Stimulated activated CD8-positive, alpha-beta memory T cell treated with anti-CD3 and anti-CD28 coated beads, Interleukin-2, amount 100 ng/mL, for 48 hours (primary cell): ENCODE measurements at places on chromosomes 11 and 22.

GRCh38 chr22:44393066-44393465, 80.3 kb upstream of the SHISAL1 start:
- no peak for DNase-seq

- no peak for DNase-seq
Observed at GRCh38 chr22:17882727-17883126, 108.5 kb upstream of the BID start.

GRCh38 chr22:30673136-30673535, 5.5 kb upstream of the DUSP18 start:
- DNase-seq: no peak

GRCh38 chr11:1921574-1922141, 2.2 kb downstream of the TNNT3 start:
- no peak for DNase-seq

DNA sequence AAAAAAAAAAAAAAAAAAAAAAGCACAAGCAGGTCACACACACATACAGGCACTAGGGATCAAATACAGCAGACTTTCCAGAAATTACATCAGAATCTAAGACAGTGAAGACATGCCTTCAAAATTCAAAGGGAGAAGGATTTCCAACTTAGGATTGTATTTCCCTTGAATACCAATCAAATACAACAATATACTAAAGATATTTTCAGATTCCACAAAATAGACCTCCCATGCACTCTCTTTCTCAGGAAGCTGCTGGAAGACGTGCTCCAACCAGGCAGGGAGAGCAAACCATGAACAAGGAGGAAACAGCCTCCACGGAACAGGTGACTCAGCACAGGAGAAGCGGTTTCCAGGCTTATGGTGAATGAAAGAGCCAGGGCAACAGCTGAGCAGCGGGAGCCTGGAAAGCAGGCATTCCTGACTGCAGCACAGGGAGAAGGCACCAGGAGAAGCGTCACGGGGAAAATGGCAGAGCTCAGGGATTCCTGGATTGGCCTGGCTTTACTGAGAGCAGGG, 32.0 kb downstream of the TMEM184B start:
- DNase-seq: no peak

DNA sequence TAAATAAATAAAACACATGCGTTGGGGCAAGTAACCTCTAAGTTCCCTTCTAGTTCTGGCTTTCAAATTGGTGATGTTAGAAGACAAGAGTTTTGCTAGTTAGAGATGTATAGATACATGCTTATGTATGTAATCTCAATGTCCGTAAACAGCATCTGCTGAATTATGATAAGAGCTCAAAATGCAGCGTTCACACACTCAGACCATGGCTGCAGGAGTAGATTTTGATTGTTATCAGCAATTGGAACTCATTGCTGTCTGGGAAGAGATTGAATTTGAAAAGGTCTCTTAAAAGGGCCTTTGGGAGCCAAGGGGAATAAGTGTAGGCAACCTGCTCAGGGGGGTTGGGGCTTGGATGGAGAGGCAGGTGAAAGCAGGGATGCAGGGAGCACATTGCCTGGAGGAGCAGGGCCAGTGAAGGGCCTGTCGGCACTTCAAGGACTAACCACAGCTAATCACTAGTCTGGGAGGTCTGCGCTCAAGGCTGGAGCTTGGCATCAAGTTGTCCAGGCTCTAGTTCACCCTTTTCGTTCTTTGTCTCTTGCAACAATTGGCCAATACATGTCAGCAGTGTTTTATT, 2.7 kb upstream of the RAG1 start:
- no peak for DNase-seq

- no peak for DNase-seq
Observed at GRCh38 chr11:2593393-2593950, 106.3 kb downstream of the KCNQ1OT1 start.

- no peak for DNase-seq
Observed at GRCh38 chr11:2713094-2713493, 13.3 kb upstream of the KCNQ1OT1 start.

DNA sequence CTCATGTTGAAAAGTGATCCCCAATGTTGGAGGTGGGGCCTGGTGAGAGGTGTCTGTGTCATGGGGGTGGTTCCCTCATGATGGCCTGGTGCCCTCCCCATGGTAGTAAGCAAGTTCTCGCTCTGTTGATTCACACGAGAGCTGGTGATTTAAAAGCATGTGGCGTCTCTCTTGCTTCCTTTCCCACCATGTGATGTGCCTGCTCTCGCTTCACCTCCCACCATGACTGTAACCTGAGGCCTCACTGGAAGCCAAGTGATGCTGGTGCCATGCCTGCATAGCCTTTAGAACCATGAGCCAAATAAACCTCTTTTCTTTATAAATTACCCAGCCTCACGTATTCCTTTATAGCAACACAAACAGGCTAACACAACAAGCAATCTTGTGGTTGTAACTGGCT, 52.4 kb downstream of the VSIG10L2 start:
- no peak for DNase-seq

DNA sequence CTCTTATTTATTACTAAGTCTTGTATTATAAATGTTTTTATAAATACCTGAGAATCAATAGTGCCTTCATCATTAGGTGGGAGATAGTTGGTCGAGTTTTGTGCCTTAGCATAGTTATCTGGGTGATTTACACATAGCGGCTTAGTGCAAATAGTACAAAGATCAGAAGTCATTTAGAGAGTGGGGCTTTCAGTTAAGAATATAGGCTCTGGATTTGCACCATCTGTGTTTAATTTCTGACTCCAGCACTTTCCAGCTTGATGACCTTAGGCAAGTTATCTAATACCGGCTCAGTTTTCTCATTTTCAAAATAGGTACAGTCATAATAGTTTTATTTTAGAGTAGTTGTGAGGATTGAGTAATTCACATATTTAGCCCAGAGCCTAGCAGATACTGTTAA, 26.4 kb downstream of the PDE3B start:
- DNase-seq: no peak

DNA sequence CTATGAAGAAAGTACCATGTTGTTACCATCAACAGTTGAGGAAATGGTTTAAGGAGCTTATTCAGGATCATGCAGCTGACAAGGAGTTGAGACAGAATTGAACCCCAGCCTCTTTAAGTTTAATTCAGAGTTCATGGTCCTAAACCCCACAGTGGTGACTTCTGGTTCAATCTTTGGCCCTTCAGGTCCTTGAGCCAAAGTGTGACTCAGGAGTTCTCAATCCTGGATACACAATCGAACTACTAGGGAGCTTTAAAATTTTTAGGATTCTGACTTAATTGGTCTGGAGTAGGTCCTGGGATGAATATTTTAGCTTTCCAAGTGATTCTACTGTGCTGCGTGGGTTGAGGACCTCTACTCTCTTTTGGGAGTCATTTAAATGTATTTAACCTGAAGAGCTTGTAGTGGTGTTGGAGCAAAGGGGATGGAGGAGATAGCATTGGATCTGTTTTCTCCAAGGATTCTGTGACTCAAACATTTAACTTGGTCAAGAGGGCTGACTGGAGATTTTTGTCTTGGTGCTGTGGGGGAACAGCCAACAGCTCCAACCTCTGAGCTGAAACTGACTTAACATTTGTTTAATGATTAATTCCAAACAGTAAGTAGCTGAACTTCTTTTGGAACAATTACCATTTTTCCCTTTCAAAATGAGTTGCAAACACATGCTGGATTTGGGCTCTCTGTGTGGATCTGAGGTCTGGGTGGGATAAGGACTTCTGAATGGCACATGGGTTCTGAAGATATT, 80.1 kb downstream of the INSC start:
- DNase-seq: no peak

DNA sequence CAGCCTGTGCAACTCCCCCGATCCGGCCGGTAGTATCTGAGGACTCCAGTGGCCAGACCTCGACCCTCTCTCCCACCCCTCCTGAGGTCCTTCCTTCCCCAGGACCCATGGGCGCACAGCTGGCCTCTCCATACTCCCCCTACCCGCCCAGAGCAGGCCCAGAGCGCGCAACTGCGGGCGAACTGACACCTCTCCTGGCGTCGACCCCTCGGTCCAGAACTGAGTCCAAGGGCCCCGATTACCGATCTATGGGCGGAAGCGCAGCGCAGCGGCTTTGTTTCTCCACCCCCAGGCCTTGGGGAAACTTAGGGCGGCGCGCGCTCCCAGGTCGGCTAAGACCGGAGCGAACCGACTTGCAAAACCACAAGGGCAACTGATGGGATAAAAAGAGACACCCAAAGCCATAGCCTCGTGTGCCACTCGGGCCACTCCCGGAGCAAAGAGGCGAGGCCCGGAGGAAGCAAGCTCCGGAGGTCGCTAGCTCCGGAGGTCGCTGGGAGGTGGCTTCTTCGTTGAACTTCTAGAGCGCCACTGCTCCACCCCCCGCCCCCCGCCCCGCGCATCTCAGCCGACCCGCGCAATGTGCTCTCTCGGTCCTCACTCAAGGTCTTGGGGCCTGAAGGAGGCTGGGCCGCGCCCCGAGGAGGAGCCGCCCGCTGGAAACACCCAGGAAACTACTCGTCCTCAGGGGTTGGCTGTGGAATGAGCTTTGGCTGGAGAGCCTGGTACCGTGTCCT, 9.8 kb upstream of the ALX4 start:
- DNase-seq: no peak

DNA sequence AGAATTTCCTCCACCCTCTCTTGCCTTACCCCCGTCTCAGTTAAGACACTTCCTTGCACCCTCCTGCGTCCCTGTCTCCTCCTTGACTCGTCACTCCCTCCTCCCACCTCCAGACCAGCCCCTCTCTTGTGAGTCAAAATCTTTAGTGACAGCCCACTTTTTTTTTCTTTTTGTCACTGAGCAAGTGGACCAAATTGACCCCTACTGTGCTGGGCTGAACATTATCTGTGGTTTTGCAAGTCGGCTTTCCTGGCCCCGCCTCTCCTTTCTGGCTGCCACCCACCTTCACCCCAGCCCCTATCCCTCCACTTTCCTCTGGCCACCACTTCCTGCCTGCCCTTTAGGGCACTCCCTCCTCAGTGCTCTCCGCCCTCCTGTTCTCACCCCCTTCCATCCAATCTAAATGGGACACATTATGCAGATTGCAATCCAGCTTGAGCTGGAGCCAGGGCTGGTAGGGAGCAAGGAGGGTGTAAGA, at the start of gene APLNR:
APLNR (minus strand) TSS at position 47 of the 478 bp plus-strand sequence. CDS start 246 bp downstream, outside the sequence.
- no peak for DNase-seq

- DNase-seq: no peak
Observed at GRCh38 chr22:35642305-35642741, 5.9 kb upstream of the APOL6 start.

DNA sequence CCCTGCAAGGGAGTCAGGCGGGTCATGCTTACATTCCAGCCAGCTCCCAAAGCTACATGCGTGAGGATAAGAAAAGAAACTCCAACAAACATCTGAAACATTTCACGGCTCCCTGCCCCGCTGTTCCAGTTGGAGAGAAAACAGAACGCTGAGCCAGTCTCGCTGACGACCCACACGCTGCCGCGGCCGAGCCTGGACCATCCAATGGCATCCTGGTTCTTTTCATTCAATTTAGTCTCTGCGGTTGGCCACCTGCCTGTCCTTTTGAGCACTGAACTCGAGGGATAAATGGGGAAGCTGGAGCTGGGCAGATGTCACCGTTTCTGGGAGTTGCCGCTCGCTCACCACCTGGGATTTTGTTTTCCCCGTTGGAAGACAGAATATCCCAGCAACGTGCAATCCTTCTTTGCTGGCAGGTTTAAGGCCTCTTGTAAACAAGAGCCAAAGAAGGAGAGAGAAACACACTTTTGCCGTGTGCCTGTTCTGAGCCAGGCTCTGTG, 45.3 kb upstream of the SHISAL1 start:
- no peak for DNase-seq

DNA sequence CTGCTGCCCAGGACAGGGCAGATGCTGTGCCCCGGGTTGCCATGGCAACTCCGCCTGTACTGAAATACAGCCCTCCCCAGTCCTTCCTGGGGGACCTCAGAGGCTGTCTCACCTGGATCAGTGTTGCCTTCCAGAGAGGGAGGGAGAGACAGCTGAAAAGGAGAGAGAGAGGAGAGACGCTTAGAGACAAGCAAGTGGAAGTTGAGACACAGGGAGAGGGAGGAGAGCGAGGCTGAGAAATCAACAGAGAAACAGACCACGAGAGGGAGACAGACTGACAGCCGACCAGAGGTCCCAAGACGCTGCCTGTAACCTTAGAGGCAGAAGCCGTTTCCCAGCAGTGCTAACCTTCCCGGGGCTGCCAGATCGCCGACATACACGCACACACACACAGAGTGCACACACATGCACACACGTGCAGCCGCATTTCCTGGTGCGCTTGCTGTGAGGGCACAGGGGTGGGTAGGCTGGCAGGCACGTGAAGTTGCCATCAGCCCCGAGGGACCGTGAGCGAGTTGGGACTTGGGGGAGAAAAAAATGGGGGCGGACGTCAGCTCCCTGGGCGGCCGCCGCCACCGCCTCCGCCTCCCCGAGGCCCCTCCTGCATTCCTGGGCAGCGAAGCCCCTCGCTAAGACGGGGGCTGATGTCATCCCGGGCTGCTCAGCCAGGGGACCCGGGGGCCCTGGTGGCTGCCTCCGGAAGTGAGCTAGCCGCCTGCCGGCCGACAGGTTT, 88.6 kb upstream of the CRYBB3 start:
- DNase-seq: peak; percentile 30

DNA sequence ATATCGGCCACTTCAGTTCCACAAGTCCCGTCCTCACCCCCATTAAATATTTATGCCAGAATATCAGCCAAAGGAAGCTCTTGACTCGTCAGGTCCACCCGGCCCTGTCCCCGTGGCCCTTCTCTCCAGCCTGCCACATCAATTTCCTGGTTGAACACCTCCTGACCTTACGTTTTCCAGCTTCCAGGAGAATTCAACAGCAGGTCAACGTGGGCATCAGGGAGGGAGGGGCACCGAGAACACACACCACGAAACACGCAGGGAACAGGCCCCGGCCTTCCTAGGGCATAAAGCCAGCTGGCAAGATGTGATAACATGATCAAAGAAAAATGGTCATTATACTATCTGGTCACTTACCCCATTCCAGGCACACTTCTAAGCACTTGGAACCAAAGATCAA, 15.3 kb downstream of the SULT4A1 start:
- DNase-seq: no peak

DNA sequence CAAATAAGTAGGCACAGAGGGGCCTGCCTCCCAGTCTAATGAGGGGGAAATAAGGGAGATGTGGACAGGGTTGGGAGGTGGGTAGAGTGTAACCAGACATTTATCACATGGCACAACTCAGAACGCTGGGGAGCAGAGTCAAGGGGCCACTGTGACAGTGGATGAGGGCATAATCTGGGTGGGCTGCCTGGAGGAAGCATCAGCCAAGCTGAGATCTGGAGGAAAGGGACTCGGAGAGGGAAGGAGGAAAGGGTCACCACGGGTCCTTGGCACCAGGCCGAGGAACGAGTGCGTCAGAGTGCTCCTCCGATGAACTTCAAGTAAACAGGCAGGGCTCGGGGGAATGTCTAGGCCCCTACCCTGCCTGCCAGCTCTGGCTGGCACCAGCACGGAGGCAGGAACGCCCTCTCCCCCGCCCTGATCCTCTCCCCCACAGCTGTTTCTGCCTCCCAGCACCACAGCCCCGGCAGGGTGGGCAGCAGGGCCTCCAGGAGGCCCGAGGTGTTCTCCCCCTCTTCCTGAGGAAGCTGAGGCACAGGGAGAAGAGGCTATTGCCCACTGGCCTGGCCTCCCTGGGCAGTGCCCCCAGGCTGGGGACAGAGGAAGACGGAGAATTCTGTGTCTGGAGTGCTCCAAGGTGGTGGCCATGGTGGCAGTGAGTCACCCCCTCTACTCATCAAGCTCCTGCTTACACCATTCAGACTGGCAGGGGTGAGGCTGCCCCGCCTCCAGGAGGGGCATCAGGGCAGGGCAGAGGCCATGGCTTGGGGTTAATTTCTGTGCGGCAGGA, 4.2 kb downstream of the ALDH3B1 start:
- DNase-seq: no peak

- DNase-seq: no peak
Observed at GRCh38 chr11:76765863-76766350, 17.2 kb upstream of the TSKU start.
